ENCODE measurements at places on chromosomes 11 and 22.

DNA sequence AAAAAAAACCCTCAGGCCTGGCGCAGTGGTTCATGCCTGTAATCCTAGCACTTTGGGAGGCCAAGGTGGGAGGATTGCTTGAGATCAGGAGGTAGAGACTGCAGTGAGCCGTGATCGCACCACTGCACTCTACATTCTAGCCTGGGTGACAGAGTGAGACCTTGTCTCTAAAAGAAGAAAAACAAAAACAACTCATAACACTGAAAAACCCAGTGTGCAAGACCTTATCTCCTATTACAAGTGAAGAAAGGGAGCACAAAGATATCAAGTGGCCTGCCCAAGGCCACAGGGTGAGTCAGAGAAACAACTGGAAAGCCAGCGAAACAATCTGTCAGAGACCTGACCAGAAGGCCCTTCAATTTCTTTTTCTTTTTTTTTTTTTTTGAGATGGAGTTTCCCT lies 2.5 kb downstream of the TXN2 start:
- DNase-seq: no peak

DNA sequence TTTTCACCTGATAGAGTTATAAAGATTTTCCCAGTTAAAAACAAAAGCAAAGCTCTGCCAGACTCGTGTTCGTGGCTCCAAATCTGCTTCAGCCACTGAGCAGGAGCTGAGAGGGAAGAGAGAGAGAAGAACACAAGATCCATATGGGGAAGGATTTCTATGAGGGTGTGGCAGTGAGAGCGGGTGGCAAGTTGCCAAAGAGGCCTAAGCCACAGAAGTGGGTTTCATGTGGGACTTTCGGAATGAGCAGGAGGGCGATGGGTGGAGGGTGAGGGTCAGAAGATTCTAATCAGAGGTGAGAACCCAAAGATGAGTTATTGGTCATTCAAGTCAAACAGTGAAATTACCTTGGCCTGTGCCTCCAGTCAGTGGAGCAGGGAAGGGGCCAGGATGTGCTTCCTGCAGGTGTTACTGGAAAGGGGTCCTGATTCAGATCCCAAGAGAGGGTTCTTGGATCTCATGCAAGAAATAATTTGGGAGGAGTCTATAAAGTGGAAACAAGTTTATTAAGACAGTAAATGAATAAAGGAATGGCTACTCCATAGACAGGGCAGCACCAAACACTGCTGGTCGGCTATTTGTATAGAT lies 40.5 kb upstream of the TOP3B start:
- no peak for DNase-seq

- DNase-seq: no peak
Measured at GRCh38 chr11:85795712-85796487, 15.0 kb downstream of the SYTL2 start.

- no peak for DNase-seq
Measured at GRCh38 chr22:31583861-31584485, 78.0 kb downstream of the PISD start.

DNA sequence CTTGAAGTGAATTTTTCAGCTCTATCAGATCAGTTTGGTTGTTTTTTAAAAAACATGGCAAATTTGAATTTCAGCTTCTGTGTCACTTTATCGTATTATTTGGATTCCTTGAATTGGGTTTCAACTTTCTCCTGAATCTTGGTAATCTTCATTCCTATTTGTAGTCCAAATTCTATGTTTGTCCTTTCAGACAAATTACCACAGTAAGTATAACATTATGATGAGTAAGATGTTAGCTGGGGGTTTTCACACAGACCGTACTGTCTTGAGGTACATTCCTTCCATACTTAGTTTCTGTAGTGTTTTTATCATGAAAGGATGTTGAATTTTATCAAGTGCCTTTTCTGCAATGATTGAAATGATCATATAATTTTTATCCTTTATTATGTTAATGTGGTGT lies 28.0 kb downstream of the OR5B17 start:
- DNase-seq: no peak

Measured in effector CD8-positive, alpha-beta T cell (primary cell).